BJ (cell line): ENCODE measurements at places on chromosomes 16 and 17. TPM values are rescaled to one million over a fixed set of nuclear protein-coding genes. Genes with fewer than 3 reads are reported as not detected.

SCARF1 gene
- 0.11 and 0.12 TPM in 2 replicates for polyA plus RNA-seq

KRT34 gene
- 151 and 156 TPM in 2 replicates for polyA plus RNA-seq

TBC1D3L gene
- 9.4 and 12.4 TPM in 2 replicates for polyA plus RNA-seq

ALOXE3 gene
- polyA plus RNA-seq, result 0.04 and 0.10 TPM in 2 replicates

DPEP3 gene
- polyA plus RNA-seq, result not detected in 2 replicates

CDRT15L2 gene
- not detected in 2 replicates for polyA plus RNA-seq

JPH3 gene
- polyA plus RNA-seq, result not detected in 2 replicates

HBA1 gene
- polyA plus RNA-seq, result 0.20 TPM in 1 of 2 replicates, not detected in the other
